ENCODE measurements at places on chromosomes 5 and 9.

GRCh38 chr9:131609099-131609830 is 63.9 kb downstream of the PRRT1B start:
- no peak for DNase-seq

GRCh38 chr5:159910207-159910842 is 6.0 kb upstream of the ADRA1B start:
- no peak for DNase-seq

GRCh38 chr9:89522959-89523285 is 25.0 kb upstream of the SEMA4D start:
- peak; percentile 30 for DNase-seq

GRCh38 chr9:35749515-35750255 is 598 bp downstream of the RGP1 start:
- peak; percentile 50 for DNase-seq

GRCh38 chr9:90085633-90086032 is 480.8 kb downstream of the GADD45G start:
- DNase-seq: no peak

GRCh38 chr9:38339496-38339895 is 53.0 kb upstream of the ALDH1B1 start:
- no peak for DNase-seq

- no peak for DNase-seq
Measured at GRCh38 chr9:114236391-114237138, 81.2 kb downstream of the COL27A1 start.

DNA sequence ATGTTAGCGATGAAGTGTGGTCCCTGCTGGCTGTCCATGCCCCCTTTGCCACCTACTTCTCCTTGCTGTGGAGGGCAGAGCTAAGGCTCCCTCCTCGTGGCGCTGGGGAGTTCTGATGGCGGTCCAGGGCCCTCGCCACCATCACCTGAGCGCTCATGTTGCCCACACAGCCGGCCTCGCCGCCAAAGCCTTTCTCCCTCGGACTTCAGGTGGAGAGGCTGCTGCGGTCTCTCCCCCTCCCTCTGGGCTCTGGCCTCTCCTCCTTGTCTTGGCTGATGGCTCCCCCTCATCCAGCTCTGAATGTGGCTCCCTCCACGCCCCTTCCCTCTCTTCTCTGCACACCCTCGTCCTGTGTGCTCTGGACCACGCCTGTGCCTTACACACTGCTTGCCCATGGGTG is 14.5 kb upstream of the LPCAT1 start:
- DNase-seq: no peak

DNA sequence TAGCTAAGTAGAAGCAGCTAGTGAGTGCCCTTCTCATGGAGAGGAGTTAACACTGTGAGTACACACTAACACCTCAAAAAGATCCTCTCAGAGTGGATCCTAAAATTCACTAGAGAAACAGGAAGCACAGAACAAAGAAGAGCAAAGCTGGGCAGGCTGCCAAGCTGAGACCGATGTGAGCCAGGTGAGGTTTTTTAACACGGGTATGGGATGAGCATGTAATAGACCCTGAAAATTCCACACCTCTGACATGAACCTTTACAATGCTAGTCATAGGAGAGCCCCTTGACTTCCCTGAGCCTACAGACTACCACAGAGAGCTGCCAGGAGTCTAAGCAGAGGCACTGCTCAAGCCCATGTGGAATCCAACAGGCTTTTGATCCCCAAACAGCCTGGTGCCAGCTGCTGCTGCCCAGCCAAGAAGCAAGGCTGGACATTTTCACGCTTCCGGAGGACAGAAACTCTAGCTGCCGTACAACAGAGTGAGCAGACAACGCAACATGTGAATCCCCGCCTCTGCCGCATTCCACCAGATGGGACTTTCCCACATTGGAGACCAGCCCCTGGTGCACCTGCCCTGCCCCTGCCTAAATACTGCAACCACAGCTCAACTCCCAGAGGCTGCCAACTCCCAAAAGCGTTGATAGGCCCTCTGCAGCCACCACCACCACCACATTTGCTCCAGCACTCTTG is 280.8 kb downstream of the CDH10 start:
- no peak for DNase-seq

GRCh38 chr5:61277190-61277589 is 54.9 kb upstream of the ZSWIM6 start:
- no peak for DNase-seq

DNA sequence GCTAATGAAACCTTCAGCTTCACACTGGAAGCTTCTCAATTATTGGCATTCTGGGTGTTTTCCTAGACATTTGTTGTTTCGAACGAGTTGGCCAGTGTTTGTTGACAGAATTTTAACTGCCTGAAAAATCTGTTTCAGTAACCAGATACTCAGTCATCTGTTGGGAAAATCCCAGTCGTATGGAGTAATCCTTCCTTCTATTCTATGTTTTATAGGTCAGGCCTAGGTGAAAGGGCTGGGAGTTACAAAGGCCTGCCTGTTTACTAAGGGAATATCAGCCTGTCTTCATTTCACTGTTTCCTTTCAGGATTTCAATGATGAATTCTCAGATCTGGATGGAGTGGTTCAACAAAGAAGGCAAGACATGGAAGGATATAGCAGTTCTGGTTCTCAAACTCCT is 59.9 kb downstream of the GRAMD2B start:
- DNase-seq: no peak

DNA sequence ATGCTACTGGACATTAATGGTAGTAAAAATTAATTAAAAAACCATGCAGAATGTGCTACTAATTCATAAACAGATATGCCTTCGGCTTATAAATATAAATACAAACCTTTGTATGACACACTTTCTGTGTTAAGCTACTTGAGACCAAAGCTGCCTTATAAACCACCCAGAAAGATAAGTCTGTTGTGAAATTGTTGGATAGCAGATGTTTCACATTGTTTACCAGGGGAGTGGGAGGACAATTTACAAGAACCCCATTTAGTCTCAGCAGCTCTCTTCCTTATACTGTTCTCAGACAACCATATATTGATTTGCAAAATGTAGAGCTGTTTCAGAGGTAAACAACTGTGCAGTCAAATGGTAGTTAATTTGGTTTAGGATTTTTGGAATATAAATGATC is 524.4 kb downstream of the PRR16 start:
- no peak for DNase-seq

DNA sequence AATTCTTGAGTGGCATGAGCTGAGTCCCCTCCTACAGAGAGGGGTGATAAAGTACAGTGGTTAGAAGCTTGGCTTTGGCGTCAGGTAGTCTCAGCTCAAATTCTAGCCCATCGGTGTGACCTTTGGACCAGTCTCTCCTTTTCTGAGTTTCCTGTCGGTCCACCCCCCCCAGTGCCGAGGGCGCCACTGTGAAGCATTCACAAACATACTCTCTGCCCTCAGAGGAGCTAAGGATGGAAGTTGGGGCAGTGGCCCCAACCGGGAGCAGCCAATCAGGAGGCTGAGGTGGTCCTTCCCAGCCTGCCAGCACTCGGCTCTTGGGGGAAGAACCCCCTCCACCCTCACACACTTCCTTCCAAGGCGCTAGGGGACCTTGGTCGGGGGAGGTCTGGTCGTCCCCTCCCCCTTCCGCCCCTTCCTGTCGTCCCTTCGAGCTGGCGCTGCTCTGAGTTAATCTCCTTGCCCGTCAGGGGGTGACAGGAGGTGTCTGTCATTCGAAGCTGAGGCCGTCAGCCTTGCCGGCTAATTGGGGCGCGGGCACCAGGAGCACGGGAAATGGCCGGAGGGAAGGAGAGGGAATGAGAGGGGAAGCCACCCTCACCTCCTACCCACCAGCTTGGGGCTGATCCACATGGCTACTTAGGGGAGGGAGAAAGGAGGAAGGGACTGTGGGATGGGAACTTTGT is 53.0 kb downstream of the CXXC5 start:
- no peak for DNase-seq

DNA sequence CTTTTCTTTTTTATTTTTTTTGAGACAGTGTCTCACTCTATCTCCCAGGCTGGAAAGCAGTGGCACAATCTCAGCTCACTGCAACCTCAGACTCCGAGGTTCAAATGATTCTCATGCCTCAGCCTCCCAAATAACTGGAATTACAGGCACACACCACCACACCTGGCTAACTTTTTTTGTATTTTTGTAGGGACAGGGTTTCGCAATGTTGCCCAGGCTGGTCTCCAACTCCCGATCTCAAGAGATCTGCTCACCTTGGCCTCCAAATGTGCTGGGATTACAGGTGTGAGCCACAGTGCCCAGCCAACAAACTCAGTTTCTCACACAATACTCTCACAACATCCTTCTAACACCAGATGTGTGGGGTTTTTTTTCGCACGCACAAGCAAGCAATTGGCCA is 22.1 kb downstream of the AFF4 start:
- no peak for DNase-seq

DNA sequence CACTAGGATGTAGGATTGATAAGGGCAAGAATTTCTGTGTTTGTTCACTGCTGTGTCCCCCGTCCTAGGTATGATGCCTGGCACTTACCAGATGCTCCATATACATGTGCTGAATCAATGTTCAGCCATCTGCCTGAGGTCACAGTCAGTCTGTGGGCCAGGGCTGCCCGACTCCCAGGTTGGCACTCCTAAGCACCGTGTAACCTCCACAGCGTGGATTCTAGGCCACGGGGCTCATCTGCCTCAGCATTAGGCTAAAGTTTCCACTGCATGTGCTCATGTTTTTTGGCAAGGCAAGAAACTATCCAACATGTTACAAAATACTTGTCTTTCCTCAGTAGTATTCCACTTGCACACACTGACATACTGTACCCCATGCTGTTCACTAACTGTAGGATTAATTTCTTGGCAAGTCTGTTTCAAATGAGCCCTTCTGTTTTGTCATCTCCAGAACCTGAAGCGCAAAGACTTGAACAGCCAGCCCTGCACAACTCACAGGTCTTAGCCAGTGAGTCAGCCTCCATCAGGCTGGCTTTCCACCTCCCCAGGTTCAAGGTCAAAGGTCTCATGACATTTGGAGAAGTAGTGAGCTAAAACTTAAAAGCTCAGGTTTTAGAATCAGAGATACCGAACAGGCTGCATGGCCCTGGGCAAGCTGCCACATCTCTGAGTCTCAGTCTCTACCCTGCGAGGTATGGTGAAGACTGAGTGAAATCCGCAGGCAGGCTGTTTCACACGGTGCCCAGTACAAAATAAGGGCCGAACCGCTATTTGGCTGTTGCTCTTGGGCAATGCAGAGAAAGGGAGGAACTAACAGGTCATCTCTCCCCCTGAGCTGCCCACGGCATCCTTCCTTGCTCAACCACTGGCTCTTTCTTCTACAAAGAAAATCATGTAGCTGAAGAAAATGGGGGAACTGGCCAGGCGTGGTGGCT is 7.2 kb downstream of the TOR1A start:
- DNase-seq: no peak

DNA sequence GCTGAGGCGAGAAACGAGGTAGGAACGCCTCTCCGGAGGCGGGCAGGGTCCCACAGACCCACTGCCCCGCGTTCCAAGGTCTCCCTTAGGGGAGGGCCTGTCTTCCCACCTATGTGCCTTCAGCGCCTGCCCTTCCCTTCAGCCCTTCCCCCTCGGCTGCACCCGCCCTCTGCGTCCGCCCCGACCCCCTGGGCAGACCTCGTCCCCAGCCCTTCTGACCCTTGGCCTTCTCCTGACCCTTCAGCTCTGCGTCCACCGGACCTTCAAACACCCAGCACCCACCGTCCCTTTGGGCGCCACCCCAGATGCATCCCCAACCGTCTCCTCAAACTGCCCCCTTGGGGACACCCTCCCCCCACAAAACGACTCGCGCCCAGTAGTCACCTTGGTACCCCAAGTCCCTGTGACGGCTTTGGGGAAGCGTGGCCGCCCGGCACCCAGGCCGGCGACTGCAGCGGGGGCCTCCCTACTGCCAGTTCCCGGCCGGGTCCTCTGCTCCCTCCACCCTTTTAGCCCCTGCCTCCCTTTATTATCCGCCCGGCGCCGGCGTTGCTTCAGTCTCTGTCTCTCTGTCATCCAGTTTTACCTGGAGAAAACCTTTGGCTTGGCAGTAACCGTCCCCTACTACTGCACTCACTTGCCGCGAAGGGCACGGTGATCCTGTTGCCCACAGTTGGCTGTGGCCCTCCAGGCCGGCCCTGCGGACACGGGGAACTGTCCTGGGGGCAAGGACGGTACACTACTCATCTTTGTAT is 421 bp downstream of the RUSC2 start:
- DNase-seq: no peak

Measured in activated CD4-positive, alpha-beta T cell treated with anti-CD3 and anti-CD28 coated beads, Interleukin-2, Interleukin-6, amounts not matched to agents 100 ng/mL and 50 ng/mL, durations not matched to agents 16 hours and 8 hours (primary cell).